ENCODE measurements at places on chromosomes 2 and 18.

- no peak for DNase-seq
Measured at GRCh38 chr2:54999182-54999581, 51.1 kb downstream of the RTN4 start.

- DNase-seq = peak; percentile 45
Measured at GRCh38 chr18:23662309-23663263, at the start of gene ANKRD29. TSS of gene ANKRD29 (minus strand) at chr18:23662911. CDS start at chr18:23662730, 181 bp downstream.

DNA sequence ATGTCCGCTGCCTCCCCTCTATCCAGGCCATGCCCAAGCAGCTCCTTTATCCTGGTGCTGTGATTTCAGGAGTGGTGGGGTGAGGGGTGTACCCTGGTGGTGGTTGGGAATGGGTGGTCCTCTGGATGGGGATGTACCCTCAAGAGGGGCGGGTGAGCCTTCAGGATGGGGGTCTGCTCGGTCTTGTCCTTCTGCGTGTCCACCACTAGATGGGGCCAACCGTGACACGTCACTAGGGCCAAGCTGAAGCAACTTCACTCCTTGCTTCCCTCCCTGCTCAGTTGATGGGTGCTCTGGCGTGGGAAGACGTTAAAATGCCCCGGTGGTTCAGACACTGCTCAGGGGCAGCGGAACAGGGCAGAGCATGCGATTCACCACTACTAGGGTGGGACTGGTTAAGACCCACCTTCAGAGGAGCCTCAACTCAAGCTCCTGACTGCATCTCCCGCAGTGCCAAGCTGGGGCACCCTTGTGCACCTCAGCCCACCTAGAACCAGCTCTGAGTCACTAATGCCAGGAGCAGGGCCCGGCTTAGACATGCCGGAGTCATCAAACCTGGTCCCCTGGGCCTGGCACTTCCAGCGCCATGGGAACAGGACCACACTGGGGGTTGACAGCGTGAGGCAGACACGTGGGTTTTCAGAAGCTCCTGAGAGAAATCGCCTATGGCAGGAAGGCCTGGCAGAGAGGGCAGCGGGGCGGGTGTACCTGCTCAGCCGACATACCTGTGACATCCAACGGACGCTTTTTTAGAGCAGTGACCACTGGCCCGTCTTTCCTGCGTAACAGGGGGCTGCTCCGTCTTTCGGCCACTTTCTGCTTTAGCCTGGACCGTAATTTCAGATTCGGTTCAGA, 256.7 kb downstream of the HDAC4 start:
- peak; percentile 16 for DNase-seq

GRCh38 chr2:21358976-21359375, 235.2 kb downstream of the TDRD15 start:
- no peak for DNase-seq

DNA sequence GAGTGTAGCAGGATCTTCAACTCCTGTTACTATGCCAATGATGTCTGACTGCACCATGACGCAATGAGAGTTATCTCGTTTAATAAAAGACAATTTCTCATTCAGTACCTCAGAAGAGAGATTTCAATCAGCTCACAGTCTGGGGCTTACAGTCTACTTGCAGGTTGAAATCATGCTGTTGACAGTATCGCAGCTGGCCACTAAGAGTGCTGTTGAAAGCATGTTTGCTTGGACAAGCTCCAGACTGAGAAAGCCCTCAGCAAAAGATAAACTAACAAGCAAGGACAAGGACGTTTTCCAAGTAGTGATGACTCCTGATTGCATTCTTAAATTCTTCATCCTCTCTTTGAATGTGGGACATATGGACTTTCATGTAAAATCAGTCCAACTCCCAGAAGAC, 145.2 kb upstream of the SYT4 start:
- DNase-seq = no peak

DNA sequence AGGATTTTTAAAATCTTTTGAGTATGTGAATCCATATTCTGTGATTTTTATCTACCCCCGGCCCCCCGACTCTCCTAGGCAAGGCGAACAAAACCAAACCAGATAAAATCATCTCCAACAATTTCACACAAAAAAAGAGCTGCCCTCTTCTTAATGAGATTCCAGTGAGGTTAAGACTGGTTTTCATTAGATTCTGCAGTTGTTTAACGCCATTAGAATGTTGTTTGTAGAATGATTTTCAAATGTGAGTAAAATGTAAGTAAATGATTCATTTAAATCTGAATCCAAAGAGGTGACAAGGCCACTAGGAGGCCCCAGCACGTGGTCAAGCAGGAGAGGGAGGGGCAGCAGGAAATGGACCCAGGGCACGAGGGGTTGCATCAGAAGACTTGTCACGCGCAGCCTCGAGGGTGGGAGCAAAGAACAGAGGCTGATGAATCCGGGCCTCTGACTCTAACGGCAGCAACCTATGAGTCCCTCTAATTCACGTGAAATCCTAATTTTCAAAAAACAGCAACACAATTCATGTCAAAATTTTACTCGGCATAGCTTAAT, 24.3 kb upstream of the KLHL29 start:
- no peak for DNase-seq

Data from stimulated activated CD4-positive, alpha-beta T cell treated with anti-CD3 and anti-CD28 coated beads, Interleukin-1b, Interleukin-23, amount 100 ng/mL, for 48 hours (primary cell).